WTC11 (cell line): ENCODE measurements at places on chromosomes 1 and 21.

- no peak for DNase-seq
These were observed at the start of gene OR10X1 for GRCh38 chr1:158579733-158580132. OR10X1 (minus strand) TSS chr1:158579899; CDS start chr1:158579899, 0 bp downstream.

GRCh38 chr21:25170681-25171080 lies 436.6 kb downstream of the MRPL39 start:
- DNase-seq = no peak

- no peak for DNase-seq
These were observed 97.3 kb downstream of the USH2A start for GRCh38 chr1:216325946-216326345.

DNA sequence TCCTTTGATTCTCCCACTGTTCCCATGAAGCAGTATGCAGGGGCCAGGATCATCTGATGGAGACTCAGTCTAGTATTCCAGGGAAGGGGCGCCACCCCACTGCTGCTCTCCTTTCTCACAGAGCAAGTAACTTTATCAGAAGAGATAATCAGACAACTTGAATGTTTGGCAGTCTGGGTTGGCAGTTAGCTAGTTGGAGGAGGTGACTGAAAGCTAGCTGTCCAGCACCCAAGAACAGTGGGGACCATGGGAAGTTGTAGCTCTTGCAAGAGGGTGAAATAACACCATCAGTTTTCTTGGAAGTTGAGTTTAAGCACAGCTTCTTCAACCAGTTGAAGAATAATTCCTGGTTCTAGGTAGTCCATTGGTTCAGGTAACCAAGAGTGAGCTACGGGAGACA lies 22.2 kb upstream of the AGL start:
- DNase-seq = no peak

DNA sequence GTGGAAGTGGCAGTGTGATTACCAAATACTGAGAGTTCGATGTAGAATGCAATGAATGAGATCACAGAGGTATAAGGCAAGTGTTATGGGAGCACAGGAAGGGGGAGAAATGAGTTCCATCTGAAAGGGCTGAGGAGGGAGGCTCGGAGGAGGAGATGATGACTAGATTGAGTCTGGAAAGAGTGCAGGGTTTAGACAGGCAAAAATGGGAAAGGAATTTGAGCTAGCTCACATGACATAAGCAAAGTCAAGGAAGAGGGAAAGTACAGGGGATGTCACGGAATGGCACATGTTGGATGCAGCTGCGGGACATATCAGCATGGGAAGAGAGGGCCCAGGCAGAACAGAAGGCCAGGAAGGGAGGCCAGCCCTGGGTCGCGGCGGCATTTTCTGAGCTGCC lies 132.7 kb downstream of the RUNX1 start:
- DNase-seq = no peak

- DNase-seq = no peak
These were observed 88.2 kb upstream of the SLC25A33 start for GRCh38 chr1:9451081-9451480.

DNA sequence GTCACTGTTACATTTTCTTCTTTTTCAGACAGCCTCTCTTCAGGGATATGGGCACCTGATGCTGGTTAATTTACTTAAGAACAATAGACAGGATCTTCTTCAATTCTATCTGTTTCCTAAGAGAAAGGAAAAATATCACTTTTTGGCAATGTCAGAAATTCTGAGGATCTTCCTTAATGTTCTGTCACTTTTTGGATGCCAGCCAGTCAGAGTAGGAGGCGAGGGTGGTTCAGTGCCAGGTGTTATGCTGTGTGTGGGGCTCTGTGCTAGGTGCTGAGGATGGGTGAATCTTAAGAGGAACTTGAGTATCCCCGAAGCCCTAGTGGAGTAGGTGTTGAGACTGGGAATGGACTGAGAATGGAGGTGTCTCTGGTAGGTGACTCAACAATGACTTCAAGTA lies 133.5 kb downstream of the UCK2 start:
- DNase-seq = no peak

GRCh38 chr1:167911413-167911812 lies 2.5 kb downstream of the ADCY10 start:
- DNase-seq = no peak

DNA sequence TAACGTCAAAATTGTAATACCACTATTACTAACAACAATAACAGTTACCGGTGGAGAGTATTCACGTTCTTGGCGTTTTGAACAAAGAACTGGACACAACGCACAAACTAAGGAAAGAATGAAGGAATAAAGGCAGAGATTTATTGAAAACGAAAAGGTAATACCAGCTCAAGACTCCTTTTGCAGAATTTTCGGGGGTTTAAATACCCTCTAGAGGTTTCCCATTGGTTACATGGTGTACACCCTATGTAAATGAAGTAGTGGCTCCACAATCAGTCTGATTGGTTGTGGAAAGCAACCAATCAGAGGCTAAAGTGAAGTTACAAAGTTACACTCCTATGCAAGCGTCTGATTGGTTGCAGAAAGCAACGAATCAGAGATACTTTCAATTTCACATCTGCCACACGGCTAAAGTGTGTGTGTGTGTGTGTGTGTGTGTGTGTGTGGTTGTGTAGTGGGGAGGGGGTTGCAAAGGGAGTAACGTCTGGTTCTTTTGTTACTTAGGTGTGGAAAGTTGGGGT lies 1.1 kb upstream of the GTF2B start:
- no peak for DNase-seq

GRCh38 chr1:200959411-200959921 lies 64.0 kb downstream of the KIF21B start:
- DNase-seq = no peak

- no peak for DNase-seq
These were observed 80.5 kb downstream of the PDE9A start for GRCh38 chr21:42733874-42734273.

- DNase-seq = no peak
These were observed 7.7 kb upstream of the HTR1D start for GRCh38 chr1:23224739-23225648.

DNA sequence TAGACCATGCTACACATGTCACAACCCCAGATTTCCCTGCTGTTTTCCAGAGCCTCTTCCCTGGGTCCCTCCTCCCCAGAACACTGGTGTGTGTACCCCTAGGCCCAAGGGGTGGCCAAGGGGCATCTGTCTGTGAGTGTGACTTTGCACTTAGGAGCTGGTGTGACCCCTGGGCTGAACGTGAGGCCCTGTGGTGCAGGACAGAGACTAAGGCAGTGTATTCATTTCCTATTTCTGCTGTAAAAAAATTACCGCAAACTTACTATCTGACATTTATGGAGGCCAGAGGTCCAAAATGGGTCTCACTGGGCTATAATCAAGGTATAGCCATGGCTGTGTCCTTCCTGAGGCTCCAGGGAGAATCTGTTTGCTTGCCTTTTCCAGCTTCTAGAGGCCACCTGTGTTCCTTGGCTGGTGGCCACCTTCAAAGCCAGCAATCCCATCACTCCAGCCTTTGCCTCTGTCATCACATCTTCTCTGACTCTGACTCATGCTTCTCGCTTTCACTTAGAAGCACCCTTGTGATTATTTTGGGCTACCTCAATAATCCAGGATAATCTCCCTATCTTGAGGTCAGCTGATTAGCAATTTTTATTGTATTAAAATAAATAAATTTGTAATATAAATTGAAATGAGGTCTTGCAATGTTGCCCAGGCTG lies 24.0 kb upstream of the ELOA start:
- DNase-seq = no peak

DNA sequence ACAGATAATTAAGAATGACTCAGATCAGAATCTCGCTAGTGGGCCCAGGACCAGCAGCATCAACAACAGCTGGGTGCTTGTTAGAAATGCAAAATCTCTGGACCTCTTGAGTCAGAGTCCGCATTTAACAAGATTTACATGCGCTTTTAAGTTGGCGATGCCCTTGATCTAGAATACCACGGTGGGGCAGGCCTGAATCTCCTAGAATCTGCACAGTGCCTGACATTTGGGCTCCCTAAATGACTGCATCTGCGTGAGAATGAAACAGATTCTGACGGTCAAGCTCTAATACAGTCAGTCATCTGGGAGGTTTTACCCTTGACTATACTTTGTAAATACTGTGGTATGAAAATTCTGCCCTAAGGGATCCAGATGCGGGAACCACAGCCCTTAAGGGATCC lies 17.2 kb upstream of the RAB29 start:
- DNase-seq = no peak

- DNase-seq = no peak
These were observed 94.7 kb upstream of the SMYD2 start for GRCh38 chr1:214186103-214186824.

DNA sequence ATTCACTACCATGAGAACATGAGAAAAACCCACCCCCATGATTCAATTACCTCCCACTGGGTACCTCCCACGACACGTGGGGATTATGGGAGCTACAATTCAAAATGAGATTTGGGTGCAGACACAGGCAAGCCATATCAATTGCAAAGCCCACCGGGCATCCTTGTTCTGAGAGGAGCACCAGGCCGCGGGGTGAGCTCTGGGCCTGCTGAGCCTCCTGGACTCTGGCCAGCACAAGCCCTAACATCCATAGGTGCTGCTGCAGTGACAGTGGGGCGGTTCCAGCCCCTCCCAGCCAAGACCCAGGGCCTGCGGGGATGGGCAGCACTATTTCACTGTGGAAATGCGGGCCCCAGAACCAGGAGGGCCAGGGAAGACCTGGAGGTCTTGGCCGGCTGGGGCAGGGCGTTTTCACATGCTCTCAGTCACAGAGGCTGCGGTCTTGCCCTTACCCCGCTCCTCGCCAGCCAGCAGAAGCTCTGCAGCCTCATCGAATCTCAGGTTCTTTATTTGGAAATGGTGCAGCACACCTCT lies 103.8 kb downstream of the PCBP3 start:
- no peak for DNase-seq

- no peak for DNase-seq
These were observed 45.6 kb downstream of the KYAT3 start for GRCh38 chr1:88946861-88947260.

GRCh38 chr1:112790920-112791722 lies 76.0 kb upstream of the PPM1J start:
- no peak for DNase-seq

DNA sequence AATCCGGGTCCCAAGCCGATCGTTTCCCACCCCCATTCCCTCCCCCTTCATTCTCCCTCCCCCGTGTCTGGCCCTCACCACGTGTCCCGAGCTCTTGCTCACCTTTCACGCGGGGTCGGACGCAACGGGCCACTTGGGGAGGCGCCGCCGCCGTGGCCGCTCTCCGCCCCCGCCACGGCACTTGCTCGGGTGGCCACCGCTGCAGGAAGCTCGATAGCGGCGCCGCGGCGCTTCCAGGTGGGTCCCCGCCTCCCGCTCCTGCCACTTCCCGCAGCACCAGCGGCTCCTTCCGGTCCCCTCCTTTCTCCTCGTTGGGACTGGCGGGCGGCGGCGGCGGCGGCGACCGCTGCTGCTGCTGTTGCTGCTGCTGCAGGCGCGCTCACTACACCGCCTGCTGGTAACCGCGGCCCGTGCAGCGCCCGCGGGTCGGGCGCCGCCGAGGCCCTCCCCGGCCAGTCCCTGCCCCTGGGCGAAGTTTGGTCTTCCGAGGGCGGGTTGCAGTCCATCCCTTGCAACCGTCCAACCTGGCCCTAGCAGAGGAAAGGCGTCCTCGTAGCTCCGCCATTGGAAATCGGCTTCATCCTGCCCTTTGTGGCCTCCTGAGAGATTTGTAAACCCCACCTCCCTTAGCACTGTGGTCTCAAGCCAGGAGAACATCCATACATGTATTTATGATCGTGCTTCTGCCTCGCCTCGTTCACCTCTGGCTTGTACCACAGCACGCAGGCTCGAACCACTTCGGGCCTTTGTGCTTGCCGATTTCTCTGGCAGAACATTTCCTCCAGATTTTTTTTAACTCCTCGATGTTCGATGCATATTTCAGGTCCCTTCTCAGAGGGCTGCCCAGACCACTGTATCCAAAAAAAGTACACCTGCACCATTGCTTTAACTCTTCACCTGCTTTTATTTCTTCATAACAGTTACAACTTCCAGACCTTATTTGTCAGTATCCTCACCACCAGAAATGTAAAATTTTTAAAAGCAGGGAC lies 996 bp upstream of the ZZZ3 start:
- peak; percentile 91 for DNase-seq

- DNase-seq = peak; percentile 67
These were observed 117.0 kb downstream of the CD247 start for GRCh38 chr1:167401260-167401873.

DNA sequence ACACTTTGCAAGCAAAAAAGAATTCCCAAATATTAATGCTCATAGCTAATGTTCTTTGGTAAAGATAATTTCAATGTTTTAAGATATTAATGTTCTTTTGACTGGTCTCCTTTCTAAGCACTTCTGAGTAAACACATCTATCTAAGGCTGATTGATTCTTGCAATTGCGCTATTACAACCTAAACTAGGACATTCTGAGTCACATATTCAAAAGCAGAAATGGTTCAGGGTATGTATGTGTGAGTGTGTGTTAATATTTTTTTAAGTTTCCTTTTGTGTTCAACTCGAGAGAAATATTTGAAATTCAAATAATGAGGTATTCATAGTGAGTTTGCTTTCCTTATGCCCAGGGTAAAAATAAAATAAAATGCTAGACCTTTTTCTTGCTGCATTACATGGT lies 203.6 kb upstream of the GRIK3 start:
- DNase-seq = no peak

DNA sequence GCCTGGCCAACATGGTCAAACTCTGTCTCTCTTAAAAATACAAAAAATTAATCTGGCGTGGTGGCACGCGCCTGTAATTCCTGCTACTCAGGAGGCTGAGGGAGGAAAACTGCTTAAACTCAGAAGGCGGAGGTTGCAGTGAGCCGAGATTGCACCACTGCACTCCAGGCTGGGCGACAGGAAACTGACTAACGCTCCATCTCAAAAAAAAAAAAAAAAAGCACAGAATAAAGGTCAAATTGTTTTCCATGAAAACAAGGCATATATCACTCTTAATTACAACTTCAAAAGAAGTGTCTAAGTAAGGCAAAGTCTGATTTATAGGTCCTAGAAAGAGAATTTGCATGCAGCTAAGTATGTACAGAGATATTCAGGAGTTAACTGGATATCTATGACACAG lies 25.6 kb downstream of the EYA3 start:
- DNase-seq = no peak

DNA sequence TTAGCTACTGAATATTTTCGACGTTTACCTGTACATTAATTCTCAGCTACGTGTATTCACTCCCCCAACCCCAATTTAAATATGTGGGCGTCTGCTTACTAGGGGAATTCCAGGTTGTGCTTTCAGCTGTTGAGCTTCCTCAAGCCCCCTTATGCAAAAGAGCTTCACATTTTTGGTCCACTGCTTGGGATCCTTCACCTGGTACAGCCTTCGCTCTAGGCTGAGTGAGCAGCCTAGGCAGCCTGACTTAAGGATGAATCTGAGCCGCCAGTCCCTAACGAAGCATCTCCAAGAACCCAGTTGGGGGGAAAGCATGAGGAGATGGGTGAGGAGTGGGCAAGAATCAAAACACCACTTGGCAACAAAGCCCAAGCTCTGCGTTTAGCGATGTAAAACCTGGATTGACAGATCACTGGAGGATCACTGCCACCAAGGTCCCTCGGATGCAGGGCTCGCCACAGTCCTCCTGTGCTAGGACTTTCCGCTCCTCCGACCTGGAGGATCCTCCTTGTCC lies 674 bp downstream of the BCL10 start:
- no peak for DNase-seq
